ENCODE measurements at places on chromosomes 7 and 10.

- DNase-seq: no peak
Observed at GRCh38 chr10:117534321-117535297, 7.9 kb upstream of the EMX2 start.

GRCh38 chr7:30997316-30997715, 33.6 kb downstream of the GHRHR start:
- DNase-seq: no peak

DNA sequence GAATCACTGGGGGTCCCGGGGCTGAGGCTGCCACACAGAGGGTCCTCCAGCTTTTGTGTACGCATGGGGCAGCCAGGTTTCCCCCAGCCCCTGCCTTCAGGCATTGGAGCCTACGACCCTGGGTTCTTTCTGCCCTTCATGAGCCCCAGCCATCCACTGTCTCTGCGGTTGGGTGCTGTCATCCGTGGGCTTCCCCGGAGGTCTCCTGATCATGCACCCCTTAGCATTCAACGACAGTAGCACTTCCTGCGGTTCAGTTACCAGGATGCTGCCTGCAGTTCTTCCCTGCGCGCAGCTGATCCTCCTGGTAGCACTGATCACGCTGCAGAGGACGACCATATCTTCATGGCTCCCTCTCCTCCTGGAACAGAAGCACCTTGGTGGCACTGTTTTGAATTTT, 676.3 kb downstream of the SDK1 start:
- no peak for DNase-seq

DNA sequence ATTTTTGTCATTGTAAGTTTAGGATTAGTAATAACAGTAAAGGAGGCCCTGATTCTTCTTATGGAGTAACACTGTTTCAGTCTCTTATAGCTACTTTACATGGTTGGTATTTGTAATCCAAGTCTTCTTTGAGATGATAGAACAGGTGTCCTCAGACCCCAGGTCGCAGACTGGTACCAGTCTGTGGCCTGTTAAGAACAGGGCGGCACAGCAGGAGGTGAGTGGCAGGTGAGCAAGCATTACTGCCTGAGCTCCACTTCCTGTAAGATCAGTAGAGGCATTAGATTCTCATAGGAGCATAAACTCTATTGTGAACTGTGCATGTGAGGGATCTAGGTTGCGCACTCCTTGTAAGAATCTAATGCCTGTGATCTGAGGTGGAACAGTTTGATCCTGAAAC, 77.3 kb downstream of the STK31 start:
- DNase-seq: no peak

DNA sequence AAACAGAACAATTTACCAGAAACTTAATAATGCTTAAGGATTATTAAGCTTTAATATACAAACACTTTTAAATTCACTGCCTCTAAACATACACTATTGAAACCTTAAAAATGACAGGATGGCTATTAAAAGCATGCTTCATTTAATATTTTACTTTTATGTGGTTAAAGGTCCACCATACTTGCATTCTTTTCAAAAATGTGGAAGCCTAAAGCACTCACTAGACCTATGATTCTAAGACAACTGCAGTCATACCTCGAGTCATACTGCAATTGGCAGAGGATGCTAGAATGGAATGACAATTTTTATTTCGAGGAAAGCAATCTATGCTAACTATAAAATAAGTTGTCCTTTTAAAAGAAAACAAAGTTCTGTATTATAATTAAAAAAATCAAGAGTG, 85.3 kb downstream of the PIP4K2A start:
- no peak for DNase-seq

DNA sequence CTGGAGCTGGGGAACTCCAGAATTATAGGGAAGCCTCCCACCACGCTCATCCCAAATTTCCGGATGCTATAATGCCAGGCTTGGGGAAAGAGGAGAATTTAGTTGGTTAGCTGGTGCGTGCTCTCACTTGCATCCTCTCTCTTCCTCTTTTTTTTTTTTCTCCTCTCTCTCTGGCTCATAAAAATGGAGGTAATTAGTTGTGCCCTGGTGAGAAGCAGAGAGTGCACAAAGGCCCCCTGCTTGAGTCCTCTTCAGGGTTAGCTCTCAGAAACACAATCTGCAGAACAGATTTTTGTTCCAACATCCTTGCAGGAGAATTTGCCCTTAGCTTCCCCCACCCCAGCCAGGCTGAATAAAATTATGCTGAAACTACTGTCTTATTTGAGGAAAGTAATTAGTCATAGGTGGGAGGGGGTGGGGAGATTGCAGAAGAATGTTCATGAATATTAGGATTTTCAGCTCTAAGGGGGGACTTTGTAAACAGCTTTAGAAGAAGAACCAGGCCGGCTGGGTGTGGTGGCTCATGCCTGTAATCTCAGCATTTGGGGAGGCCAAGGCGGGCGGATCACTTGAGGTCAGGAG, 7.6 kb downstream of the SERPINE1 start:
- DNase-seq: no peak

DNA sequence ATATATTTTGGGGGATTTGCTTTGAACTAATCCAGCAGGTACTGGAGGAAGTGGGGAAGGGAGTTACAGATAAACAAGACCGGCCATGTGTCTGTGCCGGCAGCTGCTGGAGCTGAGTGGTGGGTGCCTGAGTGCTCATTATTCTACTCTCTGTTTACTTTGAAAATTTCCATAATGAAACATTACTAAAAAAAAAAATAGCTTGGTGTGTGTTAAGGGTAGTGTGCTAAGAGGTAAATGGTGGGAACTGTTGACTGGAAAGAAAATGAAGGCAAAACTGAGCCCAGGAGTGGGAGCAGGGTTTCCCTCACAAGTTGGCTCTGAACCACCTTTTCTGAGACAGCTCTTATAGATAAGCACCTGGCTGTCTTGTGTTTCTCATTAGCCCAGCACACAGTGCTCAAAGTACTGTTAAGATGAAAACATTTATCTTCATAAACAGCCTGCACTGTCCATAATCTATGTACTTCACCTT, 50.6 kb downstream of the PARD3 start:
- DNase-seq: no peak

- DNase-seq: no peak
Observed at GRCh38 chr7:145183069-145183468, 347.2 kb upstream of the TPK1 start.

DNA sequence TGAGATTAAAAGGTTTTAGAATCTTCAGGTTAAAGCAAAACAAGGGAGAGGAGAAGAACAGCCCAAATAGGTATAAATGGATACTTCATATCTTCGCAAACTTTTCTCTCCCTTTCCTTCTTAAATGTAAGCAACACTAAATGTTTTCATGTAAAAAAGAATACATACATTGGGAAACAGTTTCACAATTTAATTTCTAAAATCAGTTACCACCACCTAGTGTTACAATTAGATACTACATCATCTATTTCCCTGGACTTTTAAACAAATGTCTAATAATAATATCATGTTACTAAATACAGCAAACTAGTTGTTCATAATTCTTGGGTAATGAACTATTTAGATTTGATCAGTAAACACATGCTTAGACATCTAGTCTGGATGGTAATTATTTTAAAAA, 35.8 kb downstream of the MINDY3 start:
- no peak for DNase-seq

GRCh38 chr7:69439636-69440325, 158.5 kb upstream of the AUTS2 start:
- no peak for DNase-seq

DNA sequence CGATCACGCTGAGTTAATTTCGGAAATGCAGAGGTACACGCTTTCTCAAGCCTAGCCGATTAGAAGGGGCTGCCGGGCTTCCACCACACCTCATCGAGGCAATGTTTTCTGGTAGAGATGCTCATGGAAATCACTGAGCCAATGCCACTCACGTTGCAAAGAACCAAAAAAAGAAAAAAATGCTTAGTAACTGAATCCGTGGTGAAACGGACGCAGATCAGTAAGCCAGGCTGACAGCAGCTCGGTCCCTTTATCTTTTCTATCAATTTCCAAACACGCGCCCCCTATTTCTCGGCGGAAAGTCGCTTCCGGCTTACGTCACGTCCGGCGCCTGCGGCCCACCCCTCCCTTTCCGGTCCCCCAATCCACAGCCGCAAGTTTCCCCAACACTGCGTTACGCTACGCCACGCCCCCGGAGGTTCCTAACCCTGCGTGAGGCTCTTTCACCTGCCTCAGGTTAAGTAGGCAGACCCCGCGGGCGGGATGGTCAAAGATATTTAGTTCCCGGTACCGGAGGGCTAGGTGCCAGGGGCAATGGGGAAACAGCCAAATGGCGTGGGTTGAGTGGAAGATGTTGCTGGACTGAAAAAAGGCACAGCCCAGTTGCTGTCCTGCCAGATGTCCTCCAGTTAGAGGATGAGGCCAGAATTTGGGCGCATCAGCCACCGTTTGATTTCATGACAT, at the start of gene NSUN6:
Gene NSUN6 (minus strand): TSS at position 264 of the 684 bp plus-strand sequence. CDS start 384 bp downstream, outside the sequence.
- peak; percentile 81 for DNase-seq

DNA sequence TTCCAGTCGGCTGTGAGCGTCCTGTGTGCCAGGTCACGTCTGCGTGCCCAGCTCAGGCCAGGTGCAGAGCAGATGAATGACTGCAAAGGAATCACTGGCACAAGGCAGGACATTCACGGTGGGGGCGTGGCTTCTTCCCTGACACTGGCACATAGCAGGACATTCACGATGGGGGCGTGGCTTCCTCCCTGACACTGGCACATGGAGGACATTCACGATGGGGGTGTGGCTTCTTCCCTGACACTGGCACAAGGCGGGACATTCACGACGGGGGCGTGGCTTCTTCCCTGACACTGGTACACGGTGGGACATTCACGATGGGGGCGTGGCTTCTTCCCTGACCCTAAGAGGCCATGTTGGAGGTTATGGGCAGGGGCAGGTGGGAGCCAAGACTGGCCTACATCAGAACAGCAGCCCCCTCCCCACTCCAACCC, 64.3 kb downstream of the MYL10 start:
- DNase-seq: no peak

DNA sequence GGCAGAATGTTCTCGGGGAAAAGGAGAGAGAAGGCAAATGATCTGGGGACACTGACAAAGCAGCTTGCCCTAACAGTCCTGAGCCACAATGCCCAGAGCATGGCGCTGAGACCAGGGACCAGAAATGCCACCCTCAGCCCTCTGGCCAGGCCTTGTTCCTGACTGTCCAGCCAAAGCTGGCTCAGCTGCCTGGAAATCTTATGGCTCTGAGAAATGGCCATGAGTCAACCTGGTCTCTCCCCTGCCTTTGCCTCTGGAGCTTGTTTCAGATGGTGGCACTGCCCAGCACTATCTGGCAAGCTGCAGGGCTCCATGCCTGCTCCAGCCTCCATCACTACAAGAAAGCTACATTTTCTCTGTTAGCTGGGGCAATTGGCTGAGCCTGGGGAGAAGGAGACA, 90.5 kb upstream of the PLXNA4 start:
- no peak for DNase-seq

- no peak for DNase-seq
Observed at GRCh38 chr7:134651991-134652390, 5.3 kb downstream of the BPGM start.

- DNase-seq: peak; percentile 21
Observed at GRCh38 chr10:785089-785860, 95.8 kb upstream of the DIP2C start.

- no peak for DNase-seq
Observed at GRCh38 chr10:60351191-60351853, 38.4 kb downstream of the ANK3 start.

DNA sequence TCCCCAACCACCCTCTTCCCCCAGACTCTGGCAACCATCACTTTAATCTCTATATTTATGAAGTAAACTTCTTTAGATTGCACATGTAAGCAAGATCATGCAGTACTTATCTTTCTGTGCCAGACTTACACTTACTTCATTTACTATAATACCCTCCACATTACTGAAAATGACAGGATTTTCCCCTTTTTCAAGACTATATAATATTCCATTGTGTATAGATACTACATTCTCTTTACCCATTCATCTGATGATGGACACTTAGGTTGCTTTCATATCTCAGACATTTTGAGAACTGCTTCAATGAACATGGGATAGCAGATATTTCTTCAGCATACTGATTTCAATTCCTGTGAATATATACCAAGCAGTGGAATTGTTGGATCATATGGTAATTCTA, 4.4 kb downstream of the DOCK4 start:
- no peak for DNase-seq

DNA sequence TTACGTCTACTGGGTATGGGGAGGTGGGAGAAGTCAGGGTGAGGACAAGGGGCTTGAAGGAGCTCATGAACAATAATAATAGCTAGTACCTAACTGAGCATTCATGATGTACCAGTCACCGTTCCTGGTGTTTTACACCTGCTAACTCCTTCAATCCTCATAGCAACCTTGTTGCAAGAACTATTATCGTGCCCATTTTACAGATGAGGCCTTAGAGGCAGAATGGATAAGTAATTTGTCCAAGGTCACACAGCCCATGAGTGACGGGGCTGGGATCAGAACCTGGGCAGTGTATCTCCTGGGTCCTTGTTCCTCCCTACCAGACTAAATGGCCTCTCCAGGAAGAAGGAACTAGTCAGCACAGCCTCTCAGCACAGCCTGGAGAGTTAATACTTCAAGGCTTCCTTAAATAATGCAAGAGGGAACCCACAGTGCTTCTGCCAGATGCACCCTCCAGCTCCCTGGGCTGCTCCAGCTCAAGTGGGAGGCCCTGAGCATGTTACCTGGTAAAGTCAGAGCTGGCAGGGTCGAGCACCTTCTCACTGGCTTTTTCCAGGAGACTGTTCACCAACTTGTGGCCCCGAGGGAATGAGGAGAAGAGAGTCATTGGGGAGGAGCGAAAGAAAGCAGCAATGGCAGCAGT, 28.8 kb downstream of the RRP12 start:
- DNase-seq: no peak

- no peak for DNase-seq
Observed at GRCh38 chr10:73941300-73941699, 30.4 kb downstream of the PLAU start.

- no peak for DNase-seq
Observed at GRCh38 chr10:62036186-62037081, 134.9 kb downstream of the ARID5B start.

GRCh38 chr7:129385598-129385997, 48.6 kb upstream of the STRIP2 start:
- no peak for DNase-seq

DNA sequence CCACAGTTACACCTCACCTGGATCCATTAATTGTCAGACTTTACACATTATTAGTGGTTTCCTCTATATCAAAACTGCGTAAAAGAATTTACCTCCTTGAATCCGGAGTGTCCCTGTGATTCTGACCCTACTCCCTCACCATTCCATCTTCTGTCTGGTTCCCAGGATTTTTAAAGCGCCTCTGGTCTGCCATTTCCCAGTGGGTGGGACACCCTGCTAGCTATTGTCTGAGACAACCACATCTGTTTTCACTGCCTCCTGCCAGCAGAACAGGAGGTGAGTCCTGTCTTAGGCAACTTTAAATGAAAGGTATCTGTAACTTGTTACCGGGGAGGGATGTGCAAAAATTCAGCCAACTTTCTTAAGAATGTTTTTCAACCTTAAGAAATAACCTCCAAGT, 2.3 kb downstream of the MACROH2A2 start:
- no peak for DNase-seq
